Kidney glomerular epithelial cell (primary cell): ENCODE measurements at places on chromosomes 12 and 14.

- DNase-seq = no peak
These were observed 72.3 kb upstream of the TMX1 start for GRCh38 chr14:51167587-51168214.

GRCh38 chr14:71400871-71401321 is 493.6 kb downstream of the PCNX1 start:
- no peak for DNase-seq

DNA sequence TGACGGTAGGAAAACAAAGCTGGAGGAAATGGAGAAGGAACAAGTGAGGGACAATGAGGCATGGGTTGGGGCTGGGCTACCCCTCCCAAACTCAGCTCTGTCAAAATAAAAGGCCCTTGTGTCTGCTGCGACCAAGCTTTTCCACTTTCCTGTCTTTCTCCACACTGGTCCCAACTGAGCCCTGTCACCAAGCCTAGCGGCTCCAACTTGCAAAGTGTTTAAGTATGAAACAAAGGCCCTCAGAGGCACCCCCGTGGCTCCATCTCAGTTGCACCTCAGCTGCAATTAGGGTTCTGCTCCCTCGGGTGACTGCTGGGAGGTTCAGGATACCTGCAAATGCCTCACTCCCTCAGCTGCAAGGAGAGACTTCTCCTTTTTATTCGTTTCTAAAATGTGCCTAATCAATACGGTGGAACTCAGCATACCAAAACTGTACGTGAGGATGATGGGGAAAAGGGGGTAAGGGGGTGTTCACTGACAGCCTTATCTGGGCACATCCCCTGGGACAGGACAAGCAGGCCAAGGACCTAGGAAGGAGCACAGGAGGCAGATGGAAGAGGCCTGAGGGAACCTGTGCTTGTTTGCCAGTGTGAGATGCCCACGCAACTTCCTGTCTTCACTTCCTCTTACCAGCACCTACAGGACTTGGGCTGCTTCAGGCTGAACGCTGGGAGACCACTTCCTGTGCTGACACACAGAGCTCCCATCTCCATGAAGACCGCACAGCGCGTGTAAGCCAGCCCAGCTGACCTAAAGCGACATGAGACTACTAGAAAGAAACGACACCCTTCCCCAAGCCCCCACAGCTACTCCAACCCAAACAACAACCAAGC is 8.9 kb downstream of the VAMP1 start:
- no peak for DNase-seq

DNA sequence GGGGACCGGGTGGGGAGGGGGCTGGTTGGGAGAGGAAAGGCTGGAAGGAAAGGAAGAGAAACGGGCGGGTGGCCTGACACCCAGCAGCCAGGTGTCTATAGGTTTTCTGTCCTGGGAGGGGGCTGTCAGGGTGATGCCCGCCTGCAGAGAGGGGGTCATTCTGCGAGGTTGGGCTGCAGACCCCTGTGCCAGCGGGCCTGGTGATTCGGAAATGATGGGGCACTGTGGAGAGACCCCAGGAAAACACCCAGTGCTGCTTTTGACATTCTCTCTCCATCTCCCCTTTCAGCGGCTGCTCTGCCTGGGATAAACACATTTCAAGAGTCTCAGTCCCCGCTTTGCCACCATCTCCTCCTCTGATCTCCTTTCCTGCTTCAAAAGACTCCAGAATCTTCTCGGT is 168.5 kb upstream of the RTL1 start:
- DNase-seq = no peak

DNA sequence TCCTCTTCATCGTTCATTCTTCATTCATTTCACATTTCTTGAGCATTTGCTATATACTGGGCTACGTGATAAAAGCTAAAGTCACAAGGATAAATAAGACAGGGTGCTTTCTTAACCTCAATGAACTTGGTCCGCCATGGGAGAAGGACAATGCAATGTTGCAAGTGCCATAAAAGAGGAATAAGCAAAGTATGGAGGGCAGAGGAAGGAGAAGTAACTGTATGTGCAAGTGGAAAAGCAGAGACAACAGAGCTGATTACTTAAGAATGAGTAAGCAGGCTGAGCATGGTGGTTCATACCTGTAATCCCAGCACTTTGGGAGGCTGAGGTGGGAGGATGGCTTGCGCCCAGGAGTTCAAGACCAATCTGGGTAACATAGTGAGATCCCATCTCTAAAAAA is 14.4 kb downstream of the AREL1 start:
- no peak for DNase-seq

DNA sequence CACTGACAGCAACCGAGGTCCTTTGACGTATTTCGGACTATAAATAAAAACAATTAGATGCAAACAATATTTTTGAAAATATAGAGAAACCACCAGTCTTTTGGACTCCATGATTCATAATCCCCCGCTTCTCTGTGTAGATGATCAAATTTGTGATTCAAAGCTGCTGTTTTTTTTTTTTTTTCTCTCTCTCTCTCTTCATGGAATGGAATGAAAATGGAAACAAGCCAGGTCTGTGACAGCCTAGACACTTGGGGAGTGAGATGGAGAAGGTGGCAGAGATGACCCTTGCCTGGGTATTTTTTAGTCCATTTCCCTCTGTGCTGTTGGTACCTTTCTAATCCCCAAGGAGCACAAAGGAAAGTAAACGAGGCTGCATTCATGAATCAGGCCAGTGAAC is 248.5 kb downstream of the GLT1D1 start:
- no peak for DNase-seq

- peak; percentile 95 for DNase-seq
These were observed 487 bp downstream of the TINF2 start for GRCh38 chr14:24241829-24242443.

DNA sequence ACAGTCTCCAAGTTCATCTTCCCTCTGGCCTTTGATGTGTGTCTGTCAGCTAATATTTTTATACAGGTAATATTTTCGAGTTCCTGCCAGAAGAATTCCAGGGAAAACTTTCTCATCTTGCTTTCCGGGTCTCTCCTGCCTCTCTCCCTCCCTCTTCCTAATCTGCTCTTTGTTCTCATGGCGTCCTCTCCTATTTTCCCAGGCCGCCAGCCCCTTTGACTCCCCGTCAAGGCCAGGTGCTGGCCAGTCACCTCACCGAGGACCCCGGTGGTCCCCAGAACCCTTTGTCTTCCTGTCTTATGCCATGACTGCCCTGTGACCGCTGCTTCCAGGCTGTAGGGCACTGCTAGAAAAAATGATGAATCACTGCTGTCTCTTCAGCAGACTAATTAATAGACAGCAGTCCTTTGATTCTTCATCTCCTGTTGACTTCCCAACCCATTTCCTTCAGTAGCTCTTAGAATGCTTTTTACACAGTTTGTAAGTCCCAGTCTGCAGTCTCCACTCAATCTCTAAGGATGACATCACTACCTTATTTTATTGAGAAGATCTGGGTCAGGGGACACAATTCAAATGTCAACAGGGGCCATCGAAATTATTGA is 40.7 kb downstream of the PPFIBP1 start:
- no peak for DNase-seq

- DNase-seq = no peak
These were observed 1.5 kb downstream of the CIPC start for GRCh38 chr14:77099425-77100167.

- DNase-seq = no peak
These were observed 143.1 kb downstream of the ZNF664 start for GRCh38 chr12:124115976-124116690.

DNA sequence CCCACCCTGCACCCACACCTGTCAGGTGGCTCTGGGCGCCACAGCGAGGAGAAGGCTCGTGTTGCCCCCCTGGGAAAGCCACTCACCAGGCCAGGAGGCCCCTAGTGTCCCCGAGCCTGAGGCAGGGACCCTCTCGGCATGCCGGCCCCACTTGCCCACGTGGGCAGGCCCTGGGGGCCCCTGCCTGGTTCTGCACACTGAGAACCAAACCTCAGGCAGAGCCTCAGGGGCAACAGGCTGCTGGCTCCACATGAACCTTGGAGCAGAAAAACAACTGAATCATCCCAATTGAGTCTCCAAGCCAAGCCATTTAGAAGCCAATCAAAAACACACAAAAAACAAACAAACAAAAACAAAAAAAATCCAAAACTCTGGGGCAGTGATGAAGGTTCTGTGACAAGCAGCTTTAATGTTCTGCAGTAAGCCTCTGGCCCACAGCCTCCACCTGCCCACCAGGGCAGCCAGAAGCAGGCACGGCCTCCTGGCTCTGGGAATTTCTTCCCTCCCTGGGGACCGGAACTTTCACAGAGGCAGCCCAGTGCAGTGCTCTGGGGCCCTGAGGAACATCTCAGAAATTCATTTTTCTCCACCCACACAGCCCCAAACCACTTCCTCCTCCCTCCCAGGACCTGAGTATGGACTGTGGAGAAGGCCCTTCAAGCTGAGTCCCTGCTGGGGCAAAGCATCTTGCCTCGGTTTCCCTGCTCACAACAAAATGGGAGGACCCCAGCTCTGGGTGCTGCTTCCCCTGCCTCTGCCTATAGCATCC is 90.2 kb downstream of the CHGA start:
- no peak for DNase-seq

GRCh38 chr12:48826209-48826855 is 8.0 kb downstream of the CACNB3 start:
- DNase-seq = no peak

DNA sequence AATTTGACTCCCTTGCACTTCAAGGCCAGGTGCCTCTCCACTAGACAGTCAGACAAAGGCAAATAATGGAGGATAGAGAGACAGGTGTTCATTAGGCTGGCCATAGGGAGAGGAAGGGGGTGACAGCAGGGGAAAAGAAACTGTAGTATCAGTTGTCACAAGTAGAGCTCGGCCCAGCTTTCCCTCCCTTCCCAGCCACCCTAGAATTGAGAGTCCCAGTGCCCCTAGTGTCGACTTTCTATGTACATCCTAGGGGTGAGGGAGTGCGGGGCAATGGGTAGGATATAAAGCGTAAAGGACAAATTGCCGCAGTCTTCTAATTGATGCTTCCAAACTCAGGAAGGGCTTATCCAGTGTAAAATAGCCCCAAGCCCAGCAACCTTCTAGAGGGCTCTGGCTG is 39.0 kb downstream of the BAZ2A start:
- no peak for DNase-seq

- no peak for DNase-seq
These were observed 199.8 kb downstream of the LRFN5 start for GRCh38 chr14:41806366-41806975.

GRCh38 chr14:67573228-67574010 is 26.6 kb downstream of the PIGH start:
- no peak for DNase-seq

- DNase-seq = no peak
These were observed 162.9 kb upstream of the SYT10 start for GRCh38 chr12:33602515-33602914.

GRCh38 chr12:100799770-100800169 is 5.2 kb downstream of the ANO4 start:
- DNase-seq = no peak

- DNase-seq = peak; percentile 44
These were observed 133.2 kb downstream of the SLC35F4 start for GRCh38 chr14:57732463-57733285.

GRCh38 chr12:85457016-85457415 is 177.0 kb downstream of the ALX1 start:
- no peak for DNase-seq

GRCh38 chr12:132000286-132000872 is 50.6 kb downstream of the EP400 start:
- DNase-seq = no peak

GRCh38 chr12:56229082-56229481 is 769 bp upstream of the SLC39A5 start:
- no peak for DNase-seq

DNA sequence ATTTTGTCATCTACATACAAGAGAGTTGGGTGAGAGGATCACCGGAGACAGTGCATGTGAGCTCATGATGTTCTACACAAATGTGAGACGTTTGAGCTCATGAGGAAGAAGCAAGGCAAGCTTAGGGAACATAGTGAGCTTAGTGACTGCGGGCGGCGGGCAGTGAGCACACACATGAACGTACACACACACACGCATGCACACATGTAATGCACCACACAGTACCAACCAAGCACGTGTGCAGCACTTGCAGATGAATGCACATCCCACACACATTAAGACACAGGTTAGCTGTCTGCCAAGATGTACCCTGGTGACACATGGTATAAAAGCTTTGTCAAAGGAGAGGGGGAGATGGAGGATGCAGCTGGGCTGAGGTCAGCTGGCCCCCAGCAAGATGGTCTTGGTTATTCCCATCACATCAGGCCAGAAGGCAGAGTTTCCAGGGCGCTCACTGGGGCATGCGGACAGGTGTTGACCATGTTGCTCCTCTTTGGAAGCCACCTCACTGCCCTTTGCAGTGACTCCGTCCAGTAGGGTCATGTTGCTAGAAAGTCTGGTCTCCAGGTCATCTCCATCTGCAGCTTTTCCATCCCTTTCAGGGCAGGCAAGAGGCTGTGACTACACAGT is 8.7 kb upstream of the CACNA2D4 start:
- no peak for DNase-seq

- DNase-seq = no peak
These were observed 37.3 kb upstream of the DIP2B start for GRCh38 chr12:50467439-50467838.

DNA sequence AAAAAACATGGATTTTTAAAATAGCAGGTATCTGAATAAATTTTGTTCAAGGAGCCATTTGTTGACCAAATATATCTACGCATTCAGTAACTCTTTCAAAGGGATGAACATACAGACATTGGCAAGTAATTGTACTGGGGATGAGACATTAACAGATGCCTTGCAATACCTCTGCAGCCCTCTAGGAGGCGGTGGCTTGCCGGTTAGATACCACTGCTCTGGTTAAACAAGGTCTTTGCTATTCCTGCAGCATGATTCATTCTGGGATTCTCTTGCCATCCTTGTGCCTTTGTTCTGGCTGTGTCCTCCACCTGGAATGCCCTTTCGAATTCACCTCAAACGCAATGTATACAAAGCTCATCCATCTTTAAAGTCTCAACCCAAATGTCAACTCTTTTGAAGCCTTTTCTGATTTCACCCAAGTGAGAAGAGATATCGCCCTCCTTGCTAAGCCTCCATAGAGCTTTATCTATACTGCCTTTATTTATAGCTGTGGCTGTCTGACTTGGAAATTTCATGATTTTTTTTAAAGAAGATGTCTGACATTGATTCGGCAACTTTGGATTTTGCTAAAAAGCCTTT is 131.0 kb upstream of the SRRM4 start:
- no peak for DNase-seq

- DNase-seq = no peak
These were observed 695.7 kb upstream of the USP15 start for GRCh38 chr12:61564466-61564865.

DNA sequence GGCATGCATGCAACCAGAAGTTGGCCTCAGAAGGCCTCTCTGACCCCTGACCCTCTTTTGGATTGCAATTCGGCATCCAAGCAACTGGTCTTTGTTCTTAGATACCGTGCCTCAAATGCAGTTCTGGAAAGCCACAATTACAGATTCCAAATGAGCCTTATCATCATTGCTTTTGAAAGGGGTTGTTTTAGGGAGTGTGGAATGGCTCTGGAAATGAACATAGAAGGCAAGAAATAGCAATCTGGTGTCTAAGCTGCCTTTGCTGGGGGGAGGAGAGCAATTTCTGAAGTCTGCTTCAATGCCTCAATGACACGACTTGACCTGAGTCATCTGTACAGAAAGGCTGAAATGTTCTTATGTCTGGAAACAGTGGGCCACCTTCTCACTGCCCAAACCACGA is 250.1 kb downstream of the NUAK1 start:
- DNase-seq = peak; percentile 11
